ENCODE measurements at places on chromosomes 3 and 15.
A peak's percentile ranks its signal among the peaks of the same experiment; 100 is the strongest.

DNA sequence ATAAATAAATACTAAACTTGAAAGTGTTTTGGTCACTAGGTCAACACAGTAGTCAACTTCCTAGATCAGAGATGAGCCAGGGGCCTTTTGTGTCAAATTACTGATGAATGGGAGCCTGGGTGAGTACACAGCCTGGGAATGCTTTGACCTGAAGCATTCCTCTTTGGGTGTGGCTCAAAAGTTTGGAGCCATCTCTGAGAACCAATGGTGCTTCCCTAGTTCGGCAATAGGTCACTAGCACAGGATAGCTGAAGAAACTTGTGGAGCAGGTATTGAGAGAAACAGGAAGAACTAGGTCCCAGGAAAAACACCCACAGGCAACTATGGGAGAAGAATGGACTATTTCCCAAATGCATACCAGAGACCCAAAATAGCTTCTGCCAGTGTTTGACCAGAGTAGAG lies 56.6 kb upstream of the PLXND1 start:
- no peaks in the 10 kb centered on the region for H3K27me3 ChIP-seq
- H3K27ac ChIP-seq, result peak overlapping the region; percentile 65
- H3K4me3 ChIP-seq, result no peak overlapping the region
- DNase-seq, result no peak
- peaks cover 8% of the 10 kb centered on the region for H3K4me1 ChIP-seq

DNA sequence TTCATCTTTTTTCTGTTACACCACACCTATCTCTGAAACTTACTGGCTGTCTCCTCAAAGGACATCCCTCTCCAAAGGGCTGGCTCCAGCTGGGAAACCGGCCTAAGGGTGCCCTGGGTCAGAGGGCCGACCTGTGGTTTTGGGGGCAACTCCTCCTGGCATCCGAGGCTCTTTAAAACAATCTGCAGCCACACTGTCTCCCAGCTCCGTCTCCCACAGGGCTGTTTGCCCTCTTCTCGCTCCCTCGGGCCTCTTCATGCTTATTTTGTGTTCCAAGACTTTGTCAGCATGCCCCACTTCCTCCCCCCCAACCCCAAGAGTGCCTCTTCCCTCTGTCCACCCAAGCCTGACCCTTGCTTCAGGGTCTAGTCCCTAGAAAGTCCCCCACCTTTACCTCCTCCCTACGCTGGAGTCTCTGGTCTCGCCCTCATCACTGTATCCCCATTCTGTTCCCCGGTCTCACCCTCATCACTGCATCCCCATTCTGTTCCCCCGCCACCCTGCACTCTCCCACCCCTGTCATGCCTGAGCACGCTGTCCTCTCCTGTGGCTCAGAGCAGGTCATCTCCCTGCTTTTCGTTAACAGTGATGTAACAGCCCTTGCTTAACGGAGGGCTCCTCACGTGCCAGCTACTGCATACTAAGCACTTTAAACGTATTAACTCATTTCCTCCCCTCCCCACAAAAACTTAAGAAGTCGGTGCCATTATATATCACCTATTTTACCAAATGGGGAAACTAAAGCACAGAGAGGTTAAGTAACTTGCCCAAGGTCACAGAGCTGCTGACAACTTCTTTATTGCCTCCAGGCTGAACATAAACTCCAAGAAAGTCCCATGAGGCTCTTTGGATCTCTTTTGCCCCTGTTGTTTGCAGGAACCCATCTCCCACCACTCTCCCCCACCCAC lies 1.1 kb upstream of the CSK start:
- H3K27ac ChIP-seq, result peak overlapping the region; percentile 64
- H3K36me3 ChIP-seq, result peaks cover 13% of the 10 kb centered on the region
- no peak for DNase-seq
- H3K27me3 ChIP-seq, result peaks cover 3% of the 10 kb centered on the region
- H3K4me1 ChIP-seq, result peaks cover 69% of the 10 kb centered on the region

DNA sequence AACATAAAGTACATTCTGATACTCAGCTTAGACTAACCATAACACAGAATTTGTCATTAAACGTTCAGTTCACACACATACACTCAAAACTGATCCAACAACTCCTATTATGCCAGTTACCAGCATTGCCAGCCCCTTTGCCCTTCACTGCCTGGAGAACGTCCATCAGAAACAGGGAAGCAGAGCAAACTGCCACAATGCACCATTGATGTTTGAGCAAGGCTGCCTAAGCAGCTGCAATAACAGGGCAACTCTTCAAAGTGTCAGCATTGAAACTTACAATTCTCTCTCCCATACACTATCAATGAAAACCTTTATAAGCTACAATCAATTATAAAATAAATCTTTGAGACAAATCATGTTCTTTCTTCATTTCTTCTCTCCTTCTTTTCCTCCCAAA lies 85.1 kb downstream of the ZBTB20 start:
- H3K4me1 ChIP-seq, result no peaks in the 10 kb centered on the region
- H3K4me3 ChIP-seq, result no peak overlapping the region
- DNase-seq, result peak; percentile 39
- no peaks in the 10 kb centered on the region for H3K36me3 ChIP-seq

- no peak overlapping the region for H3K27ac ChIP-seq
- H3K36me3 ChIP-seq, result no peaks in the 10 kb centered on the region
These were observed 166.0 kb upstream of the SATB1 start for GRCh38 chr3:18591120-18591519.

- H3K4me3 ChIP-seq, result no peak overlapping the region
- H3K27me3 ChIP-seq, result no peaks in the 10 kb centered on the region
- H3K27ac ChIP-seq, result no peak overlapping the region
- H3K36me3 ChIP-seq, result no peaks in the 10 kb centered on the region
- DNase-seq, result no peak
- H3K4me1 ChIP-seq, result no peaks in the 10 kb centered on the region
These were observed 607.5 kb upstream of the AGTR1 start for GRCh38 chr3:148090156-148090555.

- DNase-seq, result no peak
- no peaks in the 10 kb centered on the region for H3K36me3 ChIP-seq
- no peaks in the 10 kb centered on the region for H3K27me3 ChIP-seq
- no peaks in the 10 kb centered on the region for H3K4me1 ChIP-seq
These were observed 27.6 kb upstream of the NRROS start for GRCh38 chr3:196611761-196612483.

- no peaks in the 10 kb centered on the region for H3K27me3 ChIP-seq
- H3K4me1 ChIP-seq, result no peaks in the 10 kb centered on the region
- DNase-seq, result no peak
- no peak overlapping the region for H3K4me3 ChIP-seq
These were observed 50.4 kb downstream of the SLC2A2 start for GRCh38 chr3:170976190-170976519.

- peak overlapping the region; percentile 86 for H3K27ac ChIP-seq
- peaks cover 9% of the 10 kb centered on the region for H3K36me3 ChIP-seq
- peaks cover 22% of the 10 kb centered on the region for H3K4me1 ChIP-seq
- DNase-seq, result no peak
- H3K27me3 ChIP-seq, result no peaks in the 10 kb centered on the region
- H3K4me3 ChIP-seq, result peak overlapping the region; percentile 82
These were observed 22.3 kb downstream of the WDR73 start for GRCh38 chr15:84631706-84632272.

DNA sequence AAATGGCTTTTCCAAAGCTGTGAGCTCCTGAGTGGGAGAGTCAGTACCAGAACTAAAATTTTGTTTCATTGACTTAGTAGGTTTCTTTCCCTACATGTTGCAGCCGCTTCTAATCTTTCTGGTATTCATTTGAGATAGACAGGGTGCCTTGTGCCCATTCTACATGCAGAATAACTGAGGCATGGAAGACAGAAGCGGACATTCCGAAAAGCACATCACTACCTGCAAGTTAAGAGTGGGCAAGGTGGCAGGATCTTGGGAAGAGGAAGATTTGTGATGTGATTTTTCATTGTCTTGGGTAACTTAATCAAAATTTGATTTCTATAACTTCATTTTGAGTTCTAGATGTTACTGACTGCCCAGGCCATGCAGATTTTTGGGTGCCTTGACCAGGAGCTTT lies 2.0 kb downstream of the MAP2K5 start:
- no peaks in the 10 kb centered on the region for H3K27me3 ChIP-seq
- no peak for DNase-seq
- H3K36me3 ChIP-seq, result peaks cover 17% of the 10 kb centered on the region
- H3K4me3 ChIP-seq, result no peak overlapping the region
- peaks cover 20% of the 10 kb centered on the region for H3K4me1 ChIP-seq

DNA sequence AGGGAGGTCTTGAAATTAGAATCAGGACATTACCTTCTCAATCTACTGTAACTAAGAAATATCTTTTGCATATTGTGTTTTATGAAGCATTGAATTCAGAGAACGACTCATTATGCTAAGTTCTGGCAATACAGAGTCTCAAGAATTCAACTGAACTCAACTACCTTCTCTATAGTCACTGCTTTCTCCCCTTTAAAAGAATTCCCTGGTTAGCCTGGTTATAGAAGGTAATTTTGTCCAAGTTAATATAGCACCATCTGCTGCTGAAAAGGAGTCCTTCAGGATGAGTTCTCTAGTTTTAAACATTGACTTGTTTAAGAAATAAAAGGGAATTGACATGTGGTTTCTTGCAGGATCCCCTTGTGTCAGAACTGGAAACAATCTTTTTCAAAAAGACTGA lies 60.2 kb downstream of the IL16 start:
- H3K4me1 ChIP-seq, result no peaks in the 10 kb centered on the region
- no peak overlapping the region for H3K4me3 ChIP-seq
- H3K36me3 ChIP-seq, result no peaks in the 10 kb centered on the region
- no peak overlapping the region for H3K27ac ChIP-seq
- DNase-seq, result peak; percentile 70

GRCh38 chr3:142963516-142964448 lies at the start of gene PAQR9:
Gene PAQR9, minus strand, starts transcription at chr3:142963674. Its CDS starts 338 bp downstream, at chr3:142963336.
- peaks cover 49% of the 10 kb centered on the region for H3K27me3 ChIP-seq
- no peak within 1 kb of the TSS for H3K27ac ChIP-seq
- no peaks in the 10 kb centered on the region for H3K36me3 ChIP-seq

DNA sequence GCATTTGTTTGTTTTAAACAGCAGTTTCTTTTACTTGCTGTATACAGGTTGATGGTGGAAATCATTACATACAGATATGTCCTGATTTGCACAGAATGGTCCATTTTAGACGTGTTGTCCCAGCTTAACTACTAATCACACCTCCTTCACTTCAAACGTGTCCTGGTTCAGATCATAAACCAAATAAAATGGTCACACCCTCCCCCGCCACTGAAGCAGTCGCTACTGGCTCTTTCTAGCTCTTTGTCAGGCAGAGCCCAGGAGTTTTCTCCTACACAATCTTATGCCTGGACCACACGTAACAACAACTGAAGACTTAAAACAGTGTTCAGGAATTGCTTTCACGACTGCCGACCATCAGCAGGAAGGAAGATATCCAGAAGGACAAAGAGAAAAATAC lies 73.6 kb downstream of the MESD start:
- H3K36me3 ChIP-seq, result no peaks in the 10 kb centered on the region
- no peaks in the 10 kb centered on the region for H3K27me3 ChIP-seq
- no peaks in the 10 kb centered on the region for H3K4me1 ChIP-seq

DNA sequence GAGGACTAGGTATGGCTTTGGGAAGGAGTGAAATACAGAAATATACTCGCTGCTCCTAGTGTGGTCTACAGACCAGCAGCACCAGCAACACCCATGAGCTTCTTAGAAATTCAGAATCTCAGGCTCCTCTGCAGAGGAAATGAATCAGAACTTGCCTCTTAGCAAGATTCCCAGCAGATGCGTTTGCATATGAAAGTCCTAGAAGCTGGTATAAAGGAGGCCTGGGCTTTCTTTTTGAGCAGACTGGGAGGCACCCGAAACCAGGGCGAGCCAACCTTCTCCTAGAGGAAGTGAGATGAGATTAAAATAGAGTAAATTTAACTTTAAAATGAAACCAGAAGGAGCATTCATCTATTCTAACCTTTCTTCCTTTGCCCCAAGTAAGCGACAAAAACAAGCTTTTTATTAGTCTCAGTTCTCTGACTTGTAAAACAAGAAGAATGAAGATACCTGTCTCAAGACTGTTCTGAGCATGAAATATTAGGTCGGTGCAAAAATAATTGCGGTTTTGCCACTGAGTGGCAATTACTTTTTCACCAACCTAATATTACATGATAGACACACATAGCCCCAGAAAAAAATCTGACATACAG lies 140.0 kb downstream of the PDZRN3 start:
- no peak overlapping the region for H3K27ac ChIP-seq
- H3K4me1 ChIP-seq, result peaks cover 10% of the 10 kb centered on the region
- H3K36me3 ChIP-seq, result peaks cover 10% of the 10 kb centered on the region
- no peak overlapping the region for H3K4me3 ChIP-seq
- no peak for DNase-seq
- H3K27me3 ChIP-seq, result no peaks in the 10 kb centered on the region

- H3K27me3 ChIP-seq, result no peaks in the 10 kb centered on the region
- H3K36me3 ChIP-seq, result no peaks in the 10 kb centered on the region
- H3K4me3 ChIP-seq, result no peak overlapping the region
- no peaks in the 10 kb centered on the region for H3K4me1 ChIP-seq
- H3K27ac ChIP-seq, result no peak overlapping the region
These were observed 81.7 kb upstream of the ZPLD1 start for GRCh38 chr3:102353148-102353547.

DNA sequence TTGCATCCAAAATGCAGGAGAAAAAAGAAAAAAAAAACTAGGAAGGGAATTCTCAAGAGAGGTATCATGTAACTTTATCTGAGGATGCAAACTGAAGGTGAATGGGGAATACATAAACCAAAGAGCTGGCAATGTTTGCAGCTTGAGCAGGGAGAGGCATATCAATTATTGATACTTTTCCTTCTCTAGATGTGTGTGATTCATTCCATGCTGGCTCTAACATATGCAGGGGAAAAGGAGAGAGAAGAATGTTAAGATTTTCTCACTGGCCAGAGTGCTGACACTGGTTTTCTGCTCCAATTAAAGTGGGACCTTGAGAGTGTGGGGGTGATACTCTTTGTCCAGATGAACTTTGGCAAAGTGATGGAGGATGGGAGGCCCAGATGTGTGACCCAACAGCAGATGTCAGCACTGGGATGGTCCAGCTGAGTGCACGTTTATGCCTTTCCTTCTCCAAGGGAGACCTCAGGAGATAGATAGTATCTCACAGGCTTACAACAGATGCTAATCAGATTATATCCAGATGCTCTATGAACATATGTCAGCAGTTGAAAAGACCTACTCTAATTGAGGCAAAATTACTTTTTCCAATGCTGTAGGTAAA lies 50.0 kb upstream of the PSMD6 start:
- DNase-seq, result peak; percentile 98
- no peak overlapping the region for H3K27ac ChIP-seq
- no peak overlapping the region for H3K4me3 ChIP-seq
- no peaks in the 10 kb centered on the region for H3K36me3 ChIP-seq

DNA sequence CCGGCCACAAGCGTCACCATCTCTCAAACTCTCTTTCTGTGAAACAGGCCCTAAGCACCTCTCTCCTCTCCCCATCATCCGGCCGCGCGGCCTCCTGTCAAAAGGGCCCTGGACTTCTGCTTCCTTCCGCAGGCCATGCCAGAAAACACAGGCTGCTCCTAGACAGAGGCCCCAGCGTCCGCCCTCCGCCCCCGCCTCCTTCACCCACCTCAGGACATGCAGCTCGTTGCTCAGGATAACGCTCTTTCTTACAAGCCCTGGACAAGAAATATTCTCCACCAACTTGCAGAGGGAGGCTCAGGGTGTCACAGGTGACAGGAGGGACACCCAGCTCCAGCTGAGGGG lies 212.0 kb downstream of the XXYLT1 start:
- H3K27me3 ChIP-seq, result peaks cover 2% of the 10 kb centered on the region
- peak overlapping the region; percentile 29 for H3K27ac ChIP-seq
- DNase-seq, result peak; percentile 76
- H3K36me3 ChIP-seq, result no peaks in the 10 kb centered on the region
- H3K4me3 ChIP-seq, result no peak overlapping the region
